ENCODE measurements at places on chromosomes 2 and 18.

DNA sequence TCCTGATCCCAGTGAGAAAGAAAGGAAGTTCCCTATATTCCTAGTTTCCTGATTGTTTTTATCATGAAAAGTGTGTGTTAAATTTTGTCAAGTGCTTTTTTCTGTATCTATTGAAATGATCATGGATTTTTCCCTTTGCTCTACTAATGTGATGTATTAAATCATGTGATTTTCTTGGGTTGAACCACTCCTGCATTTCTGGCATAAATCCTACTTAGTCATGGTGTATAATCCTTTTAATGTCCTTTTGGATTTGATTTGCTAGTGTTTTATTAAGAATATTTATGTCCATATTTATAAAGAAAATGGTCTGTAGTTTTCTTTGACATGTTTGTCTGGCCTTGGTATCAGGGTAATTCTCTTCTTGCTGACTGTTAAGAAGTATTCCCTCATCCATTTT lies 87.3 kb upstream of the CNGA3 start:
- no peak for DNase-seq

- DNase-seq, result no peak
Measured at GRCh38 chr2:175823002-175823706, 178.9 kb downstream of the LNPK start.

GRCh38 chr18:7452331-7452730 lies 114.8 kb upstream of the PTPRM start:
- DNase-seq, result no peak

DNA sequence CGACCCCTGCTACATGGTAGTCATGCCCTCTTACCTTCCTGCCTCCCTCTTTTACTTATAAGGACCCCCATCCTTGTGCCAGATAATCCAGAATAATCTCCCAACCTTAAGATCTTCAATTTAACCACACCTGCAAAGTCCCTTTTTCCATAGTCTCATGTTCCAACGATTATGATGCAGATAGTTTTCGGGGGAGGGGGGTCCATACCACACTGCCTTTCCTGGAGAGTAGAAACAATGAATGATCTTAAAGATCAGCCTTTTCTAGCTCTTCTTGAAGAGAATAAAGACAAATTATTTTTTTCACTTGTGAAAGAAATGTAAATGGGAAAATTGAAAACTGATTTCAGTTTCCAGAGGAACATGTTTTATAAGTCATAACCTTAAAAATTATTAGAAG lies 4.3 kb upstream of the FAM98A start:
- no peak for DNase-seq

GRCh38 chr2:202808754-202809153 lies 62.8 kb downstream of the ICA1L start:
- no peak for DNase-seq

GRCh38 chr2:220281771-220282170 lies 654.3 kb downstream of the SLC4A3 start:
- DNase-seq, result no peak

DNA sequence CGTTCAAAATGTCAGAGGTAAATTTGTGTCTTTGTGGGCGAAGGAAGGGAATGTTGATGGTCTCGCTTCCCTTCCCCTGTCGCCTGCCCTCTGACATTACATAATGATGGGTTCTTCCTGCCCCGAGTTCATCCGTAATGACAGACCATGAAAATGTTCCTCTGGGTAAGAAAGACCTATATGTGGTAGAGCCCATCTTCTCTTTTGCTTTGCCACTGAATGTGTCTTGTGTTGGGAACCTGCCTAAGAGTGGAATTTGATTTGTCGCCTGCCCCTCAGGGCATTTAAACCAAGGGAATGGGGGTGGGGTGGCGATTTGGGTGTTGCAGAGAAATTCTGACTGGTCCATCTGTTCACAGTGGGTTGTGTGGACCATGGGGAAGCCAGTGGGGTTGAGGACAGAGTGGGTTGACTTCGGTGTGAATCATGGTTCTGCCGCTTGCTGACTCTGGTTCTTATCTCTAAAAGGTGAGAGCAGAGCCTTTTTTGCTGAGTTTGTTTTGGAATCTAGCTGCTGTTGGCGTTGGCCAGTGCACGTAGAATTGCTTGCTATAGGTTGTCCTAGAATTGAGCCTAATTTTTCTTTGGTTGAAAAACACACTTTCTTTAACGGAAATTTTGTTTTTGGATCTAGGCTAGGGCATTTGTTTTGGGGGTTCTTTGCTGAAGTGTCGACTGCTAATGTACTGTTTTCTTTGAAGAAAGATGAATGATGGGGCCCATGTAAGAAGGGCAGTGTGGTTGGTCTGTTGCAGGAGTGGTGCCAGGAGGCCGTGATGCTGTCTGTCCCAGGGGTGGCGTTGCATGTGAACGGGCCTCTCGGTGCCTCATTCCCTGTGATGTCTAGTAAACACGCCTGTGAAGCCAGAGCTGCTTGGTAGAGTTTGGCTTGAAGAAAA lies 1.3 kb downstream of the INPP4A start:
- no peak for DNase-seq

DNA sequence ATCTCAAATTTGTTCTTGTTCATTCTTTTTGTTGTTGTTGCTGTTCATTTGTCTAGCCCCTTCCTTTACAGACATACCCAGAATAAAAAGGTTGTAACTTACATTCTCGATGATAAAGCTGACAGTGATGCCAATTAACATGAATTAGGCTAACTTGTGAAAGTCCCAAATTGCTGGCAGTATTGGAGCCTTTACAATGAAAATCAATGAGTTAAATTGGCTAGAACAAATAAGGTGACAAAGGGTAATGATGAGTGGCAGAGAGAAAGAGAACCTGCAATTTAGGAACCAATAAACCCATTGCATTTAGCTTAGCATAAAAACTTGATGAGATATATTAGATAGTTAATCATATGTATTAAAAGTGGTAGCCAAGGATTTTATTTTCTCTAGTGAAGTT lies 521.0 kb downstream of the ADCYAP1 start:
- no peak for DNase-seq

DNA sequence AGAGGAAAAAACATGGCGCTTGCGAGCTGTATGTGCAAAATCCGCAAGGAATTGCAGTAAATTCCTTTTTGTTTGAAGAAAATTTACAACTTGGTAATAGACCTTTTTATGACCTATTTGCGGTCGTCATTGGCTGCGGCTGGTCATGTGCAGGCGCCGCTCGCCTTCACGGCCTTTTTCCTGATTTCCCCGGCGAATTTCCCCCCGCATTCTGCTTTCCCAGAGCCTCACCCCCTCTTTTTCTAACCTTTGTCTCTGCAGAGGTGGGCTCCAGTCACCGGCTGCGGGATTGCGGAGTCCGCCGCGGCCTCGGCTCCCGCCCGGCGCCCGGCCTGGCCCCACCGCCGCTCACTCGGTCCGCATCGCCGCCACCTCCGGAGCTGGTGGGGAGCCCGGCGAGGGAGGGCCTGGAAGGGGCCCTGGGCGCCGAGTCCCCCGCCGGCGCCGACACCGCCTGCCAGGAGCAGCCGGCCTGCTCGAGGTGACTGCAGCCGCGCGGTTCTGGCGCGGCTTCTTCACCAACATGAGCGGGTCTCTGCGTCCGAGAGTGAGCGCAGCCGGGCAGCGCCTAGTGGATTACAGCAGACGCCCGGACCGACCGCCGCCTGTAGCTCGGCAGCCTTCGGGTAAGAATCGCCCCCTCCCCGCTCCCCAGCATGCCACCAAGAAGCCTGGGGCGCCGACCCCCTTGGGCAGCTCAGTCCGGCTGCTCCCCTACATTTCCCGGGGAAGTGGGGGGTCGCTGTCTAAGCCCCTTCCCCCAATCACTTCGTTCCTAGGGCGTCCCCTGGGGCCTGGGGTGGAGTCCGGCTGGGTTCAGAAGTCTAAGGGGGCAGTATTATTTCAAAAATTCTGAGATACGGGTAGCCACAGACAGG lies 7.1 kb downstream of the HOXD8 start:
- DNase-seq, result no peak

DNA sequence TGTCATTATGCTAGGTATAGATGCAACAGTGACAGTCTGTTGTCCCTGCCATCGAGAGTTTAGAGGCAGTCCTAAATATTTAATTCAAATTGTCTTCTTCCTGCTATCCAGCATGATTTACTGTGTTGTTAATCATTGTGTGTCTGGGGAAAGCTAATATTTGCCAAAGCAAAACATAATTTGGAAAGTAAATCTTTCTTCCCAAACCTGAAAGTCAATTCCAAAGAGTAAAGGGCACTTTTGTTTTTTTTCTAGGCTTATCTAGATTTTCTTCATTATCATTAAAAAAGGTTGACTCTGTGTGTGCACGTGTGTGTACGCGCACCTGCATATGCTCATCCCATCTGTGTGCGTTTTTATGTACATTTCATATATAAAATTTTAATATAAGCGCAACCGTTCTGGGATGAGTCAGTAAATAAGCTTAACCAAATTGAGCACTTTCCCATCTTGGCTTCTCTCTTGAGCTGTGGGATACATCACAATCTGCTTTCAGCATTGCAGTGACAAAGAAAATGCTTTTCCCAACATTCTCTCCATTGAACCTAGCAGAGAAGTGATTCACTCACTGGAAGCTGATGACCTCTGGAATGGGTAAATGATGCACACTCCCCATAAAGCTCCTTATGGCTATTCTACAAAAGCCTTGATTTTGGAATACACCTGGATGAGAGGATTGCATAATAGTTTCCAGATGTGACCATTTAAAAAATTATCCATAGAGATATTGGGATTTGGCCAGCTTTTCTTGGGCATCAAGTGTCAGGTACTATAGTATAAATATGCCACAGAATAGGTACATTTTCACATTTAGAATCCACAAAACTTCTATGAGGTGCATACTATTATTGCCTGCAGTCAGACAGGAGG lies 488.4 kb downstream of the ADCYAP1 start:
- no peak for DNase-seq

DNA sequence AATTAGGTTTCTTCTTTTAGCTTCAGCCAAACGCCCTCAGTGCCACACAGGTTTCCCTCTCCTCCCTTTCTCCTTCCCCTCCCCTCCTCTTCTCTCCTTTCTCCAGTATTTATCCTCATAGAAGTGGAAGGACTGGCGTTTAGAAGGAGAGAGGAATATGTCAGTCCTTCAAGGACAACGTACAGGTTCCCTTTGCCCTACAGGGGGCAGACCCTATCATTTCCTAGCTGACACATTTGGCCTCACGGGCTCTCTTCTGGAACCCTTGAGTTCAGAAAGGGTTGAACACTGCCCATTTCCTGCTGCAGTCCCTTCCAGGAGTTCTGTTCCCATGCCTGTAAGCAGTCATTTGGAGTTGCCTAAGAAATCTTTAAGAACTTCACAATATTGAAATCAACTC lies 46.1 kb downstream of the CDCA7 start:
- no peak for DNase-seq
